Pancreas (tissue), 10 donors: ENCODE measurements at places on chromosomes 1 and 21.

DNA sequence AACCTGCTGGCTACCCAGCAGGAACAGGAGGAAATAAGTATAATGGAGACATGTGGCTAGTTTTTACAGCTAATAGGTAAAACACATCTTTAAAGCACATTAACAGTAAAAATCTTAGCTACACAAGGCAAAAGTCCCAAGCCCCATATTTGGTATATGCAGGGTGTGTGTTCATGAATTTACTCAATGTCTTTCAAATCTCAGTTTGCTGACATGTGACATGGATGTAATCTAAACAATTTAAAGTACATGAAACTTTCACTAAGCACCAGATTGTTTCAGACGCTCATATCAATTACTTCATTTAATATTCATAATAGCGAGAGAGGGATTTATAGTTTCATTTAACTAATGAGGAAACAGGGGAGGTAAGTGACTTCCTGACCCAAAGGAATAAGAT, 3.9 kb downstream of the TACSTD2 start:
- DNase-seq, result no peak

GRCh38 chr1:228964178-228965089, 229.2 kb downstream of the RHOU start:
- DNase-seq, result no peak

GRCh38 chr1:110464340-110464739, 13.4 kb downstream of the PROK1 start:
- DNase-seq, result no peak

DNA sequence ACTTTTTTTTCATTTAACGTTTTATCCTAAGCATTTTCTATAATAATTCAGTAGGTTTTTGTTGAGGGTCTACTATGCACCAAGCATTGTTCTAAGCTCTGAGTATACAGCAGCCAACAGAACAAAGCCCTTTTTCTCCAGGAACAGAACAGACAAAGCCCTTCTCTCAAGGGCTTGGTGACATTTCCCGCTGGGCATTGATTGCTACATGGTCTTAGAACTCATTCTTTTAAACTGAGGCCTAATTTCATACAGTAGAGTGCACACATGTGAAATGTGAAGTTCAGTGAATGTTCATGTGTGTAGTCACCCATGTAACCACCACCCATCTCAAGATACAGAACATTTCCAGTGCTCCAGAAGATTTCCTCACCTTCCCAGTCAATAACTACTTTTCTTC, 15.2 kb upstream of the PDIK1L start:
- no peak for DNase-seq

DNA sequence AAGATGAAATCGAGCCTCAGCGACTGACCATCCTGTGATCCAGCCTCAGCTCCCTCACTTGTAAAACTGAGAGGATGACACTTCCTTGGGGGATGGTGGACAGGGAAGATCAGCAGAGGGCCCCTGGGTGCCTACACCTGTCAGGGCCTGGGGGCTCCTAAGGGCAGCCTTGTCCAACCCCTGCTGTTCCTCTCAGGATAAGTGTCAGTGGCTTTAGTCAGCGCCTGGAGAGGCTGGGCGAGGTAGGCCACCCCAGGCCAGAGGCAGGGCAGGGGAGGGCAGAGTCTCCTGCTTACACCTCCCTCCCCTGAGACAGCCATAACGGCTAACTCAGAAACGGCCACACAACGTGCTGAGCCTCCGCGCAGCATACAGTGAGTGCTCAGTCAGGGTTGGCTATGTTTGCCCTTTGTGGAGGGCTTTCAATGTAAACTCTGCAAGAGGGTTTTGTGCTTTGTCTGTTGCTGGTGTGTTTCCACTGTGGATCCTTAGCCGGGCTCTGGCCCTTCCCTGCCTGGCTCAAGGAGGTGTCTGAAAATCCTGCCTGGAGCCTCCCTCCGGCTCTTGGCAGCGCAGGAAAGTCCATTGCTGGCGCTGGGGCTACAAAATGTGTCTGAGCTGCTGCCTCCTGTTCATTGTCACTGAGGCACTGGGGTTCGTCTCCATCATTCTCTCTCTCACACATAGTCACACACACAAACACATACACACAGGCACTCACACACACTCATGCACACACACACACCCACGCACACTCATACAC, 588.4 kb downstream of the PTPRU start:
- no peak for DNase-seq

DNA sequence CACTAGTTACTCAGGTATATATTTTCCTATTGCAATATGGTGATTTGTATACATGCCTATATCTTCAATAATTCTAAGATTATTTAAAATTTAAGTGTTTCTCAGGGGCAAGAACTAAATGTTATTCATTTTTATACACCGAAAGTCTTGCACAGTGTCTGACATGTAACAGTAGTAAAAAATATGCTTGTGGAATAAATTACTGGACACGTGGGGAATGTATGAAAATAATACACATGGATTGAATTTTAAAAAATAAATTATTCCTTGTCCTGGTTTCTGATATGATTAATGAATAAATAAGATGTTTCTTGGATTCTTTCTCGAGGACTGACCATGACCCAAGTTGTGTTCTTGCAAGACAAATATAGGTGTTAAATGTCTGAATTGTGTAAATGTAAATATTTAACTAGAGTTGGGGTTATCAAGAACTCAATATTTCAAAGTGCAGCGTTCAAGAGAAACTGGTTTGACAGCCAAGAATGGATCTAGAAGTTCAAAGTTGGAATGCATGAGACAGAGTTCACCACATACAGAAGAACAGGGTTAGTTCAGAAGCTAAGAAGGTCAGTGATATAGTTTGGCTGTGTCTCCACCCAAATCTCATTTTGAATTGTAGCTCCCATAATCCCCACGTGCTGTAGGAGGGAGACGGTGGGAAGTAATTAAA, 142.1 kb upstream of the SPAG17 start:
- no peak for DNase-seq

GRCh38 chr1:182217967-182218366, 156.5 kb upstream of the ZNF648 start:
- DNase-seq, result no peak

GRCh38 chr1:210715072-210715471, 386.4 kb downstream of the HHAT start:
- DNase-seq, result no peak

DNA sequence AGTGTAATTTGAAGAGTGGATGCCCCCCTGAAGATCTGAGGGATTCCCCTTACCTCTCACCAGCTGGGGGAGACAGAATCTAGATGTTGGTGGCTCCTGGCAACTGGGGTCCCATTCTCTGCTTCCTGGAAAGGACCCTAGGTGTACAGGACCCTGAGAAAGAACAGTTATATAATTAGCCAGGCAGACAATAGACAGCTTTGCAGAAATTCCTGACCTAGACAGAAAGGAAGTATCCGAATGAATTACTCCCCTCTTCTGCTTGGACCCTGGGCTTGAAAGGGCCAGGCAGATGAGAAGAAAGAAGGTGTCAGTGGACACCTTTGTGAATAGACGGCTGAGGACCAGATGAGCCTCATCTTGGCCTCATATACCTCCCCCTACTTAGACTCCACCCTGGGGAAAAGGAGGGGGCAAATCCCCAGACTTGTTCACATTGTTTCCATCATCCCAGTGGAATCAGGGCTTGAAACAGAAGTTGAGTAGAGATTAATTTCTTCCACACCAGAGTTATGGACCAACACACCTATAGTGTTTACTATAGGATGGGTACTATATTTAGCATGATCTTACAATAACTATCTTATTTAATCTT, 1.8 kb upstream of the IQGAP3 start:
- DNase-seq, result no peak

GRCh38 chr1:83857103-83857502, 141.8 kb downstream of the TTLL7 start:
- DNase-seq, result no peak

GRCh38 chr1:212670301-212670700, 29.3 kb downstream of the BATF3 start:
- no peak for DNase-seq

DNA sequence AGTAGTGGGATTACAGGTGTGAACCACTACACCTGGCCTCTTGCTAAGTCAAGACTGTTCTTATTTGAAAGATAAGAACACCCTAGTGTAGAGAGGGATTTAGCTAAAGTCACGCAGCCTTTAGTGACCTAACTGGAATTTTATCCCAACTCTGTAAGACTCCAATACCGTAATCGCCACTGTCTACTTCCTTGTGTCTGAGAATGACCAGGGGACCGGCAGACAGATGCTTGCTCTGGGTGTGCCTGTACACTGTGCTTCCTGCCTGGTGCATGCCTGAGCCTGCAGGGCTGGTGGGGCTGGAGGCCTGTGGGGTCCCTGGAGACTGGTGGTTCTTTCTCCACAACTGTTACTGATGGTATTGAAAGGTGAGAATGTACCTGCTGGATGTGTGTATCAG, 15.3 kb downstream of the MFSD2A start:
- no peak for DNase-seq

- DNase-seq, result no peak
These were observed 59.9 kb downstream of the TOR3A start for GRCh38 chr1:179141592-179142251.

- DNase-seq, result no peak
These were observed 78.8 kb upstream of the ABCD3 start for GRCh38 chr1:94339206-94339927.

DNA sequence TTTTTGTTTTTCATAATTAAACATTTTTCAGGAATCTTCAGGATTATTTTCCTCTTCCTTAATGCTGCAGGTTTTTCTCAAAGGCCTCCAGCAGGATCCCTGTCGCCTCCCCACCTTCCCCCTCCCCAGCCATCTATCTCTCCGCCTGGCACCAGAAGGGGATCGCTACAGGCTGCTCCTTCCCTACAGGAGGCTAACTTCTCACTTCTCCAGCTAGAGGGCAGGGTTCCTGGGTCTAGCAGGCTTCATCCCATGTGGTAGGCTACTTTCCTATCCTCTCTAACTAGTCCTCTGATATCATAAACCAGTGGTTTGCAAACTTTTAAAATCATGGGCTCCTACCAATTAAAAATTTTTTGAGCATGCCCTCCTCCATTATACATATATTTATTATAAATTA, 104.1 kb downstream of the KCNN3 start:
- DNase-seq, result no peak

GRCh38 chr1:10429868-10430215, 391 bp upstream of the CENPS start:
- no peak for DNase-seq

- no peak for DNase-seq
These were observed 8.9 kb upstream of the SMIM12 start for GRCh38 chr1:34868230-34869049.

DNA sequence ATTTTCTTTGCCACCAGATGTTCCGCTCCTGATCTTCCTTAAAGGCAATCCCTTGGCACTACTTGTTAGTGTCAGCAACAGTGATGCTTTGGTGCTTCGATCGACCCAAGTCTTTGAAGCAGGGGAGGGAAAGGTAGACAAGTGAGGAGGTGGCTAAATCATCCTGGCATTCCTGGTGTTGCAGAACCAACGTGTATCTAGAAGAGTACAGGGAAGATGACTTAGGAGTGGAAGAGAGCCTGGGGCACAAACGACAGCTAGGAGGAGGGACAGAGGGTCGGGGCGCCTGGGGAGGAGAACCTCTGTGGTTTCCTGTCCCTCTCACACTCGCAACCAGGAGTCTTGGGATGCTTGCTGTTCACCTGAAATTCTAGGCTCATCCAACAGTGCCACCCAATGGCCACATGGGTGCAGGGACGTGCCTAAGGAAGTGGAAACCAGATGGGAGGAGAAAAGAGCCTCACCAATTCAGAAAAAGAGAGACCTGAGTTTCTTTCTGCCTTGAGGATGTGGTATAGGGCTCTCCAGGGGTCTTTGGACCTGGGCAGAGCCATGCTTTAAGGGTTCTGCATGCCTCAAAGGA, 9.5 kb upstream of the KCNA2 start:
- DNase-seq, result peak; percentile 64

GRCh38 chr1:228463559-228464455, 23.4 kb upstream of the RNF187 start:
- DNase-seq, result no peak

DNA sequence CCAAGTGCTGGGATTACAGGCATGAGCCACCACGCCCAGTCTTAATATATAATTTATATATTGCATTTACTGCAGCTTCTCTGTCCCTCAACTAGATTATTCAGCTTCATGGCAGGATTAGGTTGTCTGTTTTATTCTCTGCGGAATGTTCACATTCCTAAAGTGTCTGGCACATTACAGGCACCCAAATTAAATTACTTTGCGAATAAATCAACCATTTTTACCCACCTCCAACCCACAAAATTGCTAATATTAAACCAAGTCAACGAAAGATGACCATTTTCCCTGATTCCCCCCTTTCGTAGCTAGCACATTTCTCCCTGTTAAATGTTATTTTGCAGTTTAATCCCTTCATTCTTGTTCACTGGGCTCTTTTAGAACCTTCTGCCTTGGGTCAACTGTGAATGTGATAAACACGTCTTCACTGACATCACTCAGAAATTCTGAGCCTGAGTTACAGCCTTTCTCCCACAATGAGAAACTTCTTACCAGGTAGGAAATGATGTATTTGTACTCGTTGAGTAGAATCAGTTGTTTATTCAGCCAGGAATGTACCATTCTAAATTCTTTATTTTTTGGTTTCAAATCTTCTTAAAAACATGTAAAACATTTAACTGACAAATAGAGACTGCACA, 35.9 kb downstream of the THAP3 start:
- DNase-seq, result no peak

- DNase-seq, result no peak
These were observed 3.3 kb downstream of the RAVER2 start for GRCh38 chr1:64748222-64748621.

GRCh38 chr1:45922374-45922773, 119.0 kb downstream of the MAST2 start:
- no peak for DNase-seq

- DNase-seq, result no peak
These were observed 21.8 kb downstream of the FCRL3 start for GRCh38 chr1:157678721-157679120.

- DNase-seq, result no peak
These were observed at the start of gene FCRLA for GRCh38 chr1:161706482-161707347. Gene FCRLA (plus strand): TSS chr1:161707229. CDS start chr1:161707265, 36 bp downstream.

DNA sequence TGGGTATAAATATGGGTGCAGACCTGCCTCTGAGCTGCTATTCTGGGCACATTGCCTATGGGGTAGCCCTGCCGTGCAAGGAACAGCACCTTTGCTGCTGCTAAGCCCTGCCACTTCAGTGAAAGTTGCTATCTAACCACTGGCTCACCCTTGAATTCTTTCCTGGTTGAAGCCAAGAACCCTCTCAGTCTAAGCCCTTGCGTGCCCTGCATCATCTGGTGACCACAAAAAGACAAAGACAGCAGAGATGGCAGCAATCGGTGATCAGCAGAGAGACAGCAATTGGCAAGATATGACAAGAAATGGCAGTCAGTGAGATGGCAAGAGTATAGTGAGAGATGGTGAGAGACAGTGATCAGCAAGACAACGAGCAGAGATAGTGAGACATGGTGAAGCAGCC, 418.3 kb downstream of the MATN1 start:
- DNase-seq, result no peak

DNA sequence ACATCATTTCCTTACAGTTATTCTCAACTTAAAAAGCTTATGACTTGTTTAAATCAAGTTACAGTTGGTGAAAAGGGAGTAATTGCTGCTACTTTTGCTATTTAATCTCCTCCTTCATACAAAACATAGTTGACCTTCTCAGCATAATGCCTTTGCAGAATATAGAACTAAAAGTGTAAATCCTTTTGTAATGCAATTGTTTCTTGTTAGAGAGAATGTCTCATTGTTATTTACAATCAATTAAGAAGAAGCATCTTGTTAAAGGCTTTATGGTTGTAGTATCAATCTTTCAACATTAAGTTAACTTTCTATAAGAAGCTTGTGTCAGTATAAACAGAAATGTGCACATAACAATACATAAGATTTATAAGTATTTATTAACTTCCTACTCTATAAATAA, 360.7 kb downstream of the BRINP3 start:
- DNase-seq, result no peak

- no peak for DNase-seq
These were observed 3.4 kb upstream of the PLEKHM2 start for GRCh38 chr1:15680561-15681348.

GRCh38 chr1:231236938-231237337, 4.1 kb upstream of the GNPAT start:
- DNase-seq, result no peak
